Endodermal cell (in vitro differentiated cells): ENCODE measurements at places on chromosomes 11 and 22. TPM values are rescaled to one million over a fixed set of nuclear protein-coding genes. Genes with fewer than 3 reads are reported as not detected.

DNA sequence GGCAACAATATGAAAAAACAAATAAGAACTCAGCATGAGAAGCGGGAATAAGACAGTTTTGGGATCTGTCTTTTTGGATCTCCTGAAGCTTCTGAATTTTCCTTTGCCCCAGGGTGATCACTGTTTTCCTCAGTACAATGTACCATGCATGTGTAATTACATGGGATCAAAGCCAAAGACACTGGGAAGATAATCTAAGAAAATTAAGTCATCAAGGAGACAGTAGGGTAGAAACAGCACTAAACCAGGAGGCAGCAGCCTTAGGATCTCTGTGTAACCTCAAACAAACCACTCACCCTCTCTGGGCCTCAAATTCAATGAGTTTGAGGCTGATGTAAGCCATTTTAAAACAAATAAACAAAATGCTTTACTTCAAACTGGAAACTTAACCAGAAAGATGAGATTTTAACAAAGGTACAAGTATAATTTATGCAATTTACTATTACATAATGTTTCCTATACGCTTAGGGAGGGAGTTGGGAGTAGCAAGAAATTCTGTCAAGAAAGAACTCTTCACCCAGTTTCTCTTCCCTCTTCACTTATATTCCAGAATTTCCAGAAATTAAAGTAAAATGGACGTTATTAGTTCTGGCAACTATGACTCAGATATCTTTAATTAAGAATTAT lies 77.0 kb downstream of the RAB30 start:
- no peak for DNase-seq

GRCh38 chr11:13680501-13681264 lies 12.2 kb downstream of the FAR1 start:
- no peak for DNase-seq

GRCh38 chr11:70806461-70807194 lies 408.3 kb downstream of the CTTN start:
- no peak for DNase-seq

DNA sequence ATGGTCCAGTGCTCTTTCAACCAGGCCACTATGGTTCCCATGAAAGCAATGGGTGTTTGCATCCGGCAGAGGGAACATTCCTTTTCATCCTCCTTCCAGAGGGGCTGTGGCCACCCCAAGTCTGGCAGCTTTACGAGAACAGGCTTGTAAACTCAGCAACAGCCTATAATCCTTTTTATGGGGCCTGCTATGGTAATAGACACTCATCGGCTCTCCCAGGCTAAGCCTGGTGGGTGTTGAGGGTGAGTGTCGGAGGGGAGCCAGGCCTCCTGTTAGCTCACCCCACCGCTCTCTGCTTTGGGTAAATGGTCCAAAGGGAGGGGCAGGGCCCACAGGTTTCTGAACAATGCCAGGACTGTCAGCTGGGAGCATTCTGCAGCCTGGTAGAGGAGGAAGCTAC lies 111.6 kb upstream of the CD82 start:
- DNase-seq: no peak

Gene IL17REL
- total RNA-seq: 0.07 TPM in 1 of 2 replicates, not detected in the other

DNA sequence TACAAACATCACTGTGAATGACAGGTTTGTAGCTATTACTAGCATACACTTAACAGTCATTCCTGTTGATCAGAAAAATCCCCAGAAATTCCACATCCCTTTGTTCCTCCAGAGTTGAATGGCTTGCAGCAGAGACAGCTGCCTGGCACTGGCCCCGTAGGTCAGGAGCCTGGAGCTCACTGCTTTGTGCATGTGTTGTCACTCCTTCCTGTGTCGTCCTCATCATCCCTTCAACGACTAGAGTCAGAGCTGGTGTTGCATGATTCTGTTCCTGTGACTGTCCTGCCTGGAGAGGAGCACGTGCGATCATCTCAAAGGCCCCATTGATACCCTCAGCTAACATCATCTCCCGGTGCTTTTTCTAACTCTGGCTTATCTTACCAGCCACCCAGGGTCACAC lies 58.3 kb downstream of the LDLRAD3 start:
- no peak for DNase-seq

GRCh38 chr22:30444632-30445437 lies 19.3 kb downstream of the MTFP1 start:
- DNase-seq: peak; percentile 93

DNA sequence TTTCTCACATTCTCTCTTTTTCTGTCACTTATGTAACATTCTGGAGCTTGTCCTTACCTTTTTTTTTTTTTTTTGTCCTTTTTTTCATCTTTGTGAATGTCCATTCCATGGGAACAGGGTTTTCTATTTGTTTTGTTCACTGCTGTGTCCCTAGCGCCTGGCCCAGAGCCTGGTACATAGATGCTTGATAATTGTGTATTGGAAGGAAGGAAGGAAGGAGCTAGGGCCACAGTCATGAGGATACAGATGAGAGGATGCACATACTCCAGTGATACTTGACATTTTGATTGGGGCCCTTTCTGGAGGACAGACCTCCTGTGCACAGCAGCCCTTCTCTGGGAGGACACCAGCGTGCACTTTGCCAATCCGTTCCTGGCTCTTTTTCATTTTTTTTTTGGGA lies 68.9 kb downstream of the KIAA1671 start:
- DNase-seq: no peak

- DNase-seq: peak; percentile 32
These were observed 24.6 kb upstream of the DGAT2 start for GRCh38 chr11:75743711-75744563.

Gene HMOX1
- 21.6 to 24.2 TPM (median 23.6 TPM) in 3 replicates for total RNA-seq

GRCh38 chr11:80958361-80958760 lies 1517.5 kb upstream of the TENM4 start:
- no peak for DNase-seq

DNA sequence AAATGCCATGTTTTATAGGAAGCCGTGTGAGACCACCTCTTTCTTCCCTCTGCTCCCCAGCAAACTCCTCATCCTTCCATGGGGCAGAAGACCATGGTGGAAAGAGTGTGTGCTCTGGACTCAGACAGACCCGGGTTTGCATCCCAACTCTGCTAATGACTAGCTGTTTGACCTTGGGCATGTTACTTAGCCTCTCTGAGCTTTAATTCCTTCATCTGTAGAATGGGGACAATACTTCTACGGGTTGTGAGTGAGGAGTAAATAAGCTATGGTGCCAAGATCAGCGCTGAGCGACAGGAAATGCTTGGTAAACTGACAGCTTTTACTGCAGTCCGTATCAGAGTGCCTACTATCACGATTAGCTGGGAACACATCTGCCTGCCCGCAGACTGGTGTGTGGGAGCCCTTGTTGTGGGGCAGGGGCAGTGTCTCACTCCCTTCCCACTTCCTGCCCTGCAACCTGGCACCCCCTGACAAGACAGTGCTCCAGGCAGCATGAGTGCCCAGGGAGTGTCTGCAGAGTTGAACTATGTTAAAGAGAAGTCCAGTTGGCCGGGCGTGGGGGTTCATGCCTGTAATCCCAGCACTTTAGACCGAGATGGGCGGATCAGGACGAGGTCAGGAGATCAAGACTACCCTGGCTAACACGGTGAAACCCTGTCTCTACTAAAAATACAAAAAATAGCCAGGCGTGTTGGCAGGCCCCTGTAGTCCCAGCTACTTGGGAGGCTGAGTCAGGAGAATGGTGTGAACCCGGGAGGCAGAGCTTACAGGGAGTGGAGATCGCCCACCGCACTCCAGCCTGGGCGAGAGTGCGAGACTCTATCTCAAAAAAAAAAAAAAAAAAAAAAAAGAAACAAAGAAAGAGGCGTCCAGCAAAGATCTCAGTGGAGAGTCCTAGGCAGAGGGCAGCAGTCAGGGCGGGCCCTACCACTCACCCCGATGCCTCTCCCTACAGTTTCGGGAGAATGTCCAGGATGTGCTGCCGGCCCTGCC lies 2.2 kb downstream of the SEC14L2 start:
- no peak for DNase-seq

Gene CALCA
- total RNA-seq: not detected in 3 replicates

- DNase-seq: peak; percentile 90
These were observed 123.6 kb downstream of the ABTB2 start for GRCh38 chr11:34234086-34234740.

DNA sequence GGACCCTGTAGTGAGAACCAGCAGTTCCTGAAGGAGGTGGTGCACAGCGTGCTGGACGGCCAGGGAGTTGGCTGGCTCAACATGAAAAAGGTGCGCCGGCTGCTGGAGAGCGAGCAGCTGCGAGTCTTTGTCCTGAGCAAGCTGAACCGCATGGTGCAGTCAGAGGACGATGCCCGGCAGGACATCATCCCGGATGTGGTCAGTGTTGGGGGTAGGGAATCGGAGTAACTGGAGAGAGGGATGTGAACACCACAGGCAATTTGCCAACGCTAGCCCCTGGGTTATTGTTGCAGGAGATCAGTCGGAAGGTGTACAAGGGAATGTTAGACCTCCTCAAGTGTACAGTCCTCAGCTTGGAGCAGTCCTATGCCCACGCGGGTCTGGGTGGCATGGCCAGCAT lies 19.9 kb downstream of the MADD start:
- no peak for DNase-seq

Gene MAP4K2
- 21.9 and 24.7 TPM in 2 replicates for total RNA-seq

Gene PSMD13
- 107 to 134 TPM (median 122 TPM) in 3 replicates for total RNA-seq

DNA sequence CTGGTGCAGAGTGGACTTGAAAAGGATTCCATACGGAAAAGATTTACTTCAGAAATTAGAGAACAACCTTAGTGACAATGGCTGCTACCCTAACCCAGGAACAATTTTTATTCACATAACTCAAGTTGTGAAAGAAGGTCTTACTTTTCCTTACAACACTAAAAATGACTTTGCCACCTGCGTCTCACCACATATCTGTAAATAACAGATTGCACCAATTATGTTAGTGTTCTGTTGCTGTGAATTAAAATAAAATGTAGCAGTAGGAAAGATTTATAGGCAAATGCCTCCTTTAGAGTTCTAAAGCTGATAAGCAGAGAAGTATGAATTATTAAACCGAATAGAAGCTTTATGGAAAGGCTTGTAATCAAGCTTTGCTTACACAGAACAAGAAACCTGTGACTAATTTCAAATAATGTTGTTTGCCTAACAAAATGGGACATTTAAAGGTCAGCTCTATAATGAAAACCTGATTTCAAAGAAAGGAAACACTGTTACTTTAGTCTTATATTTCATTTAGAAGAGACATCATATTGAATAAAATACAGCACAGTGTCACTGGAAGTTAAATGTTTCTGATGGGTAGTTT lies 2237.8 kb downstream of the LRRC4C start:
- no peak for DNase-seq

DNA sequence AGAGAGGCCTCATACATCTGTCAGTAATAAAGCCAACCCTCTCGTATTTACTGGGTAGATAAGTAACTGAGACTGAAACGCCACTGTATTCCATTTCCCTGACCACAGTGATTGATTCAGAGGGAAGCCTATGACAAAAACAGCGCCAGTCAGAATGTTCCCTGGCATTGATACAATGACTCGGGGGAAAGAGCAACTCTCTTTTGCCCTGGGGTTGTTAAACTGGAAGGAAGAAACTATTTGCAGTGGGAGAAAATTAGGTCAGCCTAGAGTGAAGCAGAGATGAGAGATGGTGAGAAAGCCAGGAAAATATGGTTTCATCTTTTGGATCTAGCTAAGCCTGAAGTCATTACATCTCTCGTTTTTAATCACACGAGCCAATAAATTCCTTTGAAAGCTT lies 48.6 kb upstream of the RBFOX2 start:
- DNase-seq: no peak

GRCh38 chr11:89436071-89436470 lies 55.1 kb downstream of the NOX4 start:
- peak; percentile 38 for DNase-seq

- no peak for DNase-seq
These were observed 17.6 kb upstream of the CADM1 start for GRCh38 chr11:115521825-115522224.

Gene USH1C
- 1.9 to 3.9 TPM (median 2.8 TPM) in 3 replicates for total RNA-seq

Gene MS4A7
- total RNA-seq: not detected in 3 replicates

Gene NARS2
- 49.0 to 53.7 TPM (median 51.0 TPM) in 3 replicates for total RNA-seq

- DNase-seq: no peak
These were observed 15.1 kb downstream of the OR10V1 start for GRCh38 chr11:59698506-59698905.

Gene HORMAD2
- 0.55 TPM in 1 of 2 replicates, not detected in the other for total RNA-seq

- DNase-seq: peak; percentile 95
These were observed 684 bp downstream of the TNFRSF13C start for GRCh38 chr22:41925783-41926460.

Gene KDELR3
- total RNA-seq: 14.9 to 17.2 TPM (median 15.9 TPM) in 3 replicates

DNA sequence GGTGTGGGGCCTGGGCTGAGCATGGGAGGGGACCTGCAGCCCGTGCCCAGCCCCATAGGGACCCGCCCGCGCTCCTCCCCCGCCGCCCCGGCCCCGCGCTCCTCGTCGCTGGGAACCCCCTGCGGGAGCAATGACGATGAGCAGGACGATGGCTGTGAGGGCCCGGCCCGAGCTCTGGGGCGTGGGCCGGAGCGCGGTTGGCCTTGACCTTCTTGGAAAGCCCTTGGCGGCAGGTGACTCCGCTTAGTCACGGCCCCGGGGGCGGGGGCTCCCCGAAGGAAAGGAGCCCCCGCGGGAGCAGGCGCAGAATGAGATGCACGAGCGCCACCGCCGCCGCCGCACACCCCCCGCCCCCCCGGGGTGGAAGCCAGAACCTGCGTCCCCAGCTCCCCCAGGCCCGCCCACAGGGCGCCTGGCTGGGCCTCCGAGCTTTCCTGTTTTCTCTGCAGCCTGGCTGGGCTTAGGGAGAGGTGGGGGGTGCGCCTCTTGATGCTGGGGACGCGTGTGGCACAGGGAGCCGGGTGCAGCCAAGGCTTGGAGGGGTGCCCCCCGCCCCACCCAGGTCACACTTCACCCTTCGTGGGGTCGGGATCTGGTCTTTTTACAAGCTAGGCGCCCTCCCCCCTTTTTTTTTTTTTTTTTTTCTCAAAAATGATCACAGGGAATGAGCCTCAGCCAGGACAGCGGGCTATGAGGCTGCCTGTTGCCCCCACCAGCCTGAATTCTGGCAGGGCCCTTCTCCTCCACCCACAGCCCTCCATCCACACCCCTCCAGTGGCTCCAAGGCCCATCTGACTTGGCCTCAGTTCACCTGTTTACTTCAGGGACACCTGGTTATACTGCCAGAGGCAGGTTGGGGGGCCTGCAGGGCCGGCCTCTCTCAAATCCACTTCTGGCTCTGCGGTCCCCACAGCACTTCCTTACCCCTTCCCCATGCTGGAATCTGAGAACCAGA lies 17.9 kb downstream of the CRELD2 start:
- peak; percentile 93 for DNase-seq

- DNase-seq: no peak
These were observed 1.7 kb upstream of the MS4A7 start for GRCh38 chr11:60376601-60377000.

Gene SERPING1
- total RNA-seq: 73.5 to 97.3 TPM (median 81.7 TPM) in 3 replicates

Gene MS4A14
- total RNA-seq: not detected in 2 replicates

DNA sequence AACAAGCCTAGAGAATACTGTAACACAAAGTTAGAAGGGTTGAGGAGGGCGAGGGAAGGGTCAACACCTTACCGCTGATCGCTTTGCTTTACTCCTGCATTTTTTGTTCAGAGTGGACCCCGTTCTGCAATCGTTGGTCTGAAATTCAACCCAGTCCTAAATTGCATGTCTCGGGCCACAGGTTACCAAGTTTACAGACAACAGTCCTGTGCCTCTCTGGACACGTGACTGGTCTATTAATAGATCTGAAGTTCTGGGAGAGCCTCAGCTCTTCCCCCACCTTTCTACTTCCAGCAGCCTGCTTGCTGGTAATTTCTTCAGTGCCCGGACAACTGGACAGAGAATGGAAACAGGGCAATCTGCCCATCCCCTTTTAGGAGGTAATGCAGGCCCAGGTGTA lies 74.2 kb downstream of the STIM1 start:
- no peak for DNase-seq

Gene PGA5
- total RNA-seq: 0.59 and 0.75 TPM in 2 replicates

Gene TNNT3
- not detected in 2 replicates for total RNA-seq
